ENCODE measurements at places on chromosomes 6 and 20. TPM values are rescaled to one million over a fixed set of nuclear protein-coding genes. Genes with fewer than 3 reads are reported as not detected.
A peak's percentile ranks its signal among the peaks of the same experiment; 100 is the strongest.

Gene MEA1
- 93.3 TPM for total RNA-seq

Gene BLCAP
- 20.0 TPM for total RNA-seq

Gene FOXQ1
- total RNA-seq = 20.7 TPM

Gene GMPR
- 20.7 TPM for total RNA-seq

Gene KIAA0408
- 0.64 TPM for total RNA-seq

Gene PPP1R3G
- not detected for total RNA-seq

- H3K36me3 ChIP-seq = peaks cover 12% of the 10 kb centered on the region
- no peaks in the 10 kb centered on the region for H3K4me1 ChIP-seq
- H3K4me3 ChIP-seq = no peak overlapping the region
Observed at GRCh38 chr20:38932457-38933120, 6.4 kb downstream of the FAM83D start.

- no peak for DNase-seq
- no peak overlapping the region for H3K4me3 ChIP-seq
- H3K27me3 ChIP-seq = no peaks in the 10 kb centered on the region
- no peaks in the 10 kb centered on the region for H3K4me1 ChIP-seq
- no peaks in the 10 kb centered on the region for H3K36me3 ChIP-seq
- no peak overlapping the region for H3K27ac ChIP-seq
Observed at GRCh38 chr20:8662433-8662954, 406.4 kb upstream of the PLCB4 start.

- peaks cover 10% of the 10 kb centered on the region for H3K27me3 ChIP-seq
- DNase-seq = no peak
- H3K4me3 ChIP-seq = no peak overlapping the region
- no peak overlapping the region for H3K27ac ChIP-seq
- no peaks in the 10 kb centered on the region for H3K4me1 ChIP-seq
- no peaks in the 10 kb centered on the region for H3K36me3 ChIP-seq
Observed at GRCh38 chr20:41657655-41658054, 39.5 kb upstream of the CHD6 start.

DNA sequence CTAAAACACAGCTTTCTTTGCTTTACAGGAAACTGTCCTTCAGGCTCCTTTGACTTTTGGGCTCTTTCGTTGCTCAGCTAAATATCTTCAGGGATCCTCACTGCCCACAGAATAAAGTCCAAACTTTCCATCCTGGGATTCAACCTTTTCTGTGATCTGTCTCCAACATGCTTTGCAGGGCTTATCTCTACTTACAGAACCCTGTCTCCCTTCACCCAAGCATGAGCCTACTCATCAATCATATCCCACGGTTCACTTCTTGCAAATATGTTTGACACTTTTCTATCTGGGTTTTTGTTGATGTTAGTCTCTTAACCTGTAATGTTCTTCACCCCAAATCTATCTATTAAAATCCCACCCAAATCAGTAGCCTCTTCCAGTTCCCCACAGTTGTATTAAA lies 327.3 kb upstream of the RNF24 start:
- no peak overlapping the region for H3K27ac ChIP-seq
- H3K36me3 ChIP-seq = no peaks in the 10 kb centered on the region
- no peak for DNase-seq
- no peak overlapping the region for H3K4me3 ChIP-seq
- no peaks in the 10 kb centered on the region for H3K27me3 ChIP-seq

GRCh38 chr6:127342296-127342945 lies 988 bp downstream of the ECHDC1 start:
- peaks cover 4% of the 10 kb centered on the region for H3K4me1 ChIP-seq
- no peaks in the 10 kb centered on the region for H3K27me3 ChIP-seq
- H3K36me3 ChIP-seq = no peaks in the 10 kb centered on the region
- H3K27ac ChIP-seq = peak overlapping the region; percentile 91
- H3K4me3 ChIP-seq = peak overlapping the region; percentile 90

DNA sequence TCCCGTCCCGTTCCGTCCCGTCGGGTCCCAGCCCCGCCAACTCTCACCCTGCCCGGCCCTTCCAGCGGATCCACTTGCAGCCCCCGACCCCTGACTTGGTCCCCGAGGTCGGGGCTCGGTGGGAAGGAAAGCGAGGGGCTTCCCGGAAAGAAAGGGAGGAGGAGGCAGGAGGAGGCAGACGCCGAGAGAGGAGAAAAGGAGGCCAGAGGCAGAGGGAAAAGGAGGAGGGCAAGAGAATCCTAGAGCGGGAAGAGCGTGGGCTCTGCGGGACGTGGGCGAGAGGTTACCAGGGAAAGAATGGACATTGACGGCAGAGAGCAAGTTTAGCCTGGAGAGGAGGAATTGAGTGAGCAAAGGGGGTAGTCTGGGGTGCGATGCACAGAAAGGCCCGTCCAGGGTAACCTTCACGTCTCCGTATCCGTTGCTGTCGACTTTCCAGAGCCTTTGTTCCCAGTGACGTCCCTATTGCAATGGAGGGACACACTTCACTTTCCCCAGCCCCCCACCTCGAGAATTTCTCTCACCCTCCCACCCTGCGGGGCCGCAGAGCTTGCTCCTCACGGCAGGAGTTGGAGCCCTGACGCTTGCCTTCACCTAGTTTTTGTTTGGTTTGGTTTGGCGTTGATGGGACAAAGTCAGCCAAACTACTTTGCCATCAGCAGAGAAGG lies 477 bp upstream of the MOXD1 start:
- H3K4me1 ChIP-seq = peaks cover 3% of the 10 kb centered on the region
- DNase-seq = peak; percentile 61
- H3K4me3 ChIP-seq = peak overlapping the region; percentile 80
- peaks cover 56% of the 10 kb centered on the region for H3K27me3 ChIP-seq

GRCh38 chr6:31441365-31442267 lies 38.2 kb downstream of the MICA start:
- H3K4me1 ChIP-seq = no peaks in the 10 kb centered on the region
- peak; percentile 94 for DNase-seq
- no peaks in the 10 kb centered on the region for H3K36me3 ChIP-seq

GRCh38 chr6:152070556-152070955 lies 263.1 kb downstream of the ESR1 start:
- no peak for DNase-seq
- H3K4me3 ChIP-seq = no peak overlapping the region
- H3K4me1 ChIP-seq = no peaks in the 10 kb centered on the region
- no peak overlapping the region for H3K27ac ChIP-seq
- no peaks in the 10 kb centered on the region for H3K27me3 ChIP-seq

GRCh38 chr6:54140811-54141210 lies 29.6 kb downstream of the MLIP start:
- no peak for DNase-seq
- no peaks in the 10 kb centered on the region for H3K36me3 ChIP-seq
- no peaks in the 10 kb centered on the region for H3K4me1 ChIP-seq
- H3K4me3 ChIP-seq = no peak overlapping the region

DNA sequence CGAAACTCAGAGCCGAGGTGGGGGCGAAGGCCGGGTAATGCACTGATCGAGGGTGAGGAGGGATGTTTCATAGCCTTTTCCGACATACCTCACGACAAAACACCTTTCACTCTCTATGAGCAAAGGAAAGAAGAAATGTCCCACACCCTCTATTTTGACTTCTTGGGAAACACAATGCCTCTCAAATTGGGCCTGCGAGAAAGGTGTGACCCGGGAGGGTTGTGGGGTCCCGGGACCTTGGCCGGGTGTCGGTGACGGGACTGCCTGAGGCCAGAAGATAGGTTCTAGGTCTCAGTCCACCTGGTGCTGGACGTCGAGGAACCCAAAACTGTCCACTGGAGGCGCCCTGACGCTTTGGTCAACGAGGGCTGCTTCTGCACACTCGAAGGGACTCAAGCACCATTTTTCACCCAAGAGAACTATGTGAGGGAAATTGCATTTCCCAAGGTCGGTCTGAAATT lies 41.1 kb upstream of the OSTM1 start:
- no peak overlapping the region for H3K27ac ChIP-seq
- H3K4me1 ChIP-seq = no peaks in the 10 kb centered on the region
- no peaks in the 10 kb centered on the region for H3K36me3 ChIP-seq
- H3K4me3 ChIP-seq = peak overlapping the region; percentile 77
- H3K27me3 ChIP-seq = peaks cover 100% of the 10 kb centered on the region
- peak; percentile 89 for DNase-seq

DNA sequence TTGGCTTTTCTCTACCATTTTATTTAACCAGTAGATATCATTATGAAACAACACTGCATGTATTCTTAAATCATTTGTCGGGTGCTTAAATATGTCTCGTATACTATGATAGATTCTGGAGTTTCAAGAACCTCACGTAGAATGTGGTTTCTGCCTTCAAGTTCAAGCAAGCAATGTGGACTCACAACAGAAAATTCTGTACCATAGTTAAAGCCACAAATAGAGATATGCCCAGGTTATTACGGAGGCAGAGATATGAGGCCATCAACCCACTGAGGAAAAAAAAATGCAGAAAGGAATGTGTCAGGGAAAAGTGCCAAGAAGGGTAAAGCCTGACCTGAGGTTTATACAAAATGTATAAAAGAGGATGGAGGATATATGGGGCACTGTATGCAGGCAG lies 109.9 kb downstream of the GFRAL start:
- H3K27me3 ChIP-seq = peaks cover 6% of the 10 kb centered on the region
- no peak overlapping the region for H3K4me3 ChIP-seq
- no peaks in the 10 kb centered on the region for H3K4me1 ChIP-seq
- no peak for DNase-seq
- no peak overlapping the region for H3K27ac ChIP-seq

DNA sequence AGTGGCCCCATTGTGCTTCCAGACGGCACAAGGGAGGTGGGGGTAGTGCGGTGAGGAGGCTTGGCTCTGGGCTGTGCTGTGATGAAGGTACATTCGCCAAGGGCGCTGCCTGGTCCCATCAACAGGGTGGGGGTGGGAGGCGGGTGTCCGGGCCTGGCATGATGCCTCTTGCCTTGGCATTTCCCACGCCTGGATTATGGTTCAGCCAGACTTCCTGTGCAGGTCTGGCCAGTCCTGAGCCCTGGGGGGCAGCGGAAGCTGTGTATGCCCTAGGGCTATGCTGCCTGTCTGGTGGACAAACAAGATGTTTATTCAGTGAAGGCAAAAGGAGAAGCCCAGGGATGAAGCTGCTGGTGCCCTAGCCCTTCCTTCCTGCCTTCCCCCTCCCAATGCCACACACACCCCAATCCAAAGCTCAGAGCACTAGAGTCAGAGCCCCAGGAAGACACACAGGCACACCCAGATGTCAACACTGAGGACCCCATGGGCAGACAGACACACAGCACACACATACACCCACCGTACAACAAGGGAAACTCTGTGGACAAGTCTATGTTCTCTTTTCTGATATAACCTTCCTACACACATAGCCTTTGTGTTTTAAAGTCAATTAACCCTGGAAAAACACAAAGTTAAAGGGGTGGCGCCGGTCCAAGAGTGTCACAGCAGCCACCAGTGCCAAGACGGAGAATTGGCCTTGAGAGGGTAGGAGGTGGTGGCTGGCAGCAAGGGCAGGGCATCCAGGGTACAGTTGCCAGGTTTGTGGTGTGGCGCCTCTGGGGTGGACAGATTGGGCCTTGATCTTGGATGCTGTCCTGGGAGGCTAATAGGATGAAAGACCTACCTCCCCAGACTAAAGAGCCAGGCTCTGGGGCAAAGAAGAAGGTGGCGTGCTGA lies 54.7 kb upstream of the SAYSD1 start:
- H3K27me3 ChIP-seq = peaks cover 15% of the 10 kb centered on the region
- H3K36me3 ChIP-seq = no peaks in the 10 kb centered on the region
- no peak overlapping the region for H3K27ac ChIP-seq
- no peak overlapping the region for H3K4me3 ChIP-seq
- DNase-seq = peak; percentile 18

- no peak overlapping the region for H3K27ac ChIP-seq
- H3K36me3 ChIP-seq = no peaks in the 10 kb centered on the region
- H3K27me3 ChIP-seq = no peaks in the 10 kb centered on the region
- H3K4me3 ChIP-seq = no peak overlapping the region
Observed at GRCh38 chr20:17902531-17903083, 66.0 kb downstream of the SNX5 start.

DNA sequence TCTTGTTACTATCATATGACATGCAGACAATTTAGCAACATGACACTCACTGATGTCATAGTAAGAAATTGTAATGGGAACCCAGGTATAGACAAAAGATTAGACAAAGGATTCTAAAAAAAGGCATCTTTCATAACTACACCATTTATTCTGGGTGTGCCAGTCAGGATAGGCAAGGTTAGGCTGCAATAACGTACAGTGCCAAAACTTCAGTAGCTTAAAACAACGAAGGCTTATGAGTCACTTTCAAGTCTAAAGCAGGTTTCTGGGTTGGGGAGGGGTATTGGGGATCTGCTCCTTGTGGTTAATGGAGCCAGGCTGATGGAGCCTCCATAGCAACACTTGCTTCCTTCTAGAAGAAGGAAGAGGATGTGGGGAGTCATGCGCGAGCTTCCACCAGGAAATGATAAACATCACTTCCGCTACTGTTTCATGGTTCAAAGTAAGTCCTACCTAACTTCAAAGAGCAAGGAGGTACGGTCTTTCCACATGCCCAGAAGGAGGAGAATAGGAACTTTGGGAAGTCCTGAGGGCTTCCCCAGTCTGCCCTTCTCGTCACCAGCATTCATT lies 2.0 kb upstream of the GTSF1L start:
- H3K27ac ChIP-seq = no peak overlapping the region
- no peak for DNase-seq
- H3K36me3 ChIP-seq = no peaks in the 10 kb centered on the region
- H3K4me3 ChIP-seq = no peak overlapping the region
- no peaks in the 10 kb centered on the region for H3K27me3 ChIP-seq

DNA sequence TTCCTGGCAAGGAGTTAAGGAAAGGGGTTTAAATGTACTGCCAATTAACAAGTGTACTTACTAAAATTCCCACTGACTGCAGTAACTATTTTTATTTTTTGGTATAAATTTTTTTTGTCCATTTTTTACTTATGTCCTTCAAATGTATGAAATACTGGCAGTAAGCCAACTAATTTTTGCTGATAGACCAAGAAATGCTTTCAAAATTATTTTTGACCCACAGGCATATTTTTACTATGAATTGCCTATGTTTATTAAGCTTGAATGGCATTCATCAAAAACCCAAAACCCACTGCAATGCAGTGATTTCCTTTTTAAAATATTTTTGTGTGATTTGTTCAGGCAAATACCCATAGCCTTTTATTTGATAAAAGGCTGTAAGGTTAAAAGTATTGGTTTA lies 560.1 kb downstream of the UTRN start:
- DNase-seq = no peak
- H3K4me1 ChIP-seq = peaks cover 4% of the 10 kb centered on the region
- no peaks in the 10 kb centered on the region for H3K27me3 ChIP-seq

- no peak overlapping the region for H3K4me3 ChIP-seq
- H3K36me3 ChIP-seq = peaks cover 4% of the 10 kb centered on the region
- no peak for DNase-seq
- peaks cover 3% of the 10 kb centered on the region for H3K4me1 ChIP-seq
Observed at GRCh38 chr20:34791289-34792020, 34.0 kb downstream of the NCOA6 start.

- H3K4me1 ChIP-seq = no peaks in the 10 kb centered on the region
- no peaks in the 10 kb centered on the region for H3K36me3 ChIP-seq
- H3K27ac ChIP-seq = peak overlapping the region; percentile 29
- H3K4me3 ChIP-seq = no peak overlapping the region
- no peak for DNase-seq
- H3K27me3 ChIP-seq = no peaks in the 10 kb centered on the region
Observed at GRCh38 chr20:44157061-44157460, 29.9 kb downstream of the JPH2 start.

GRCh38 chr20:63284981-63285524 lies 7.9 kb upstream of the COL20A1 start:
- no peaks in the 10 kb centered on the region for H3K4me1 ChIP-seq
- peaks cover 24% of the 10 kb centered on the region for H3K36me3 ChIP-seq
- no peaks in the 10 kb centered on the region for H3K27me3 ChIP-seq
- no peak overlapping the region for H3K4me3 ChIP-seq
- H3K27ac ChIP-seq = no peak overlapping the region

GRCh38 chr20:46118481-46119020 lies 437 bp downstream of the CD40 start:
- peak; percentile 83 for DNase-seq
- peaks cover 11% of the 10 kb centered on the region for H3K27me3 ChIP-seq
- no peak overlapping the region for H3K27ac ChIP-seq
- H3K36me3 ChIP-seq = no peaks in the 10 kb centered on the region
- no peaks in the 10 kb centered on the region for H3K4me1 ChIP-seq
- H3K4me3 ChIP-seq = no peak overlapping the region
